ENCODE measurements at places on chromosomes 16 and 17.

- no peak for DNase-seq
These were observed 225.7 kb downstream of the CEP112 start for GRCh38 chr17:65966072-65966695.

- no peak for DNase-seq
These were observed 34.0 kb downstream of the RAB11FIP4 start for GRCh38 chr17:31425282-31426040.

DNA sequence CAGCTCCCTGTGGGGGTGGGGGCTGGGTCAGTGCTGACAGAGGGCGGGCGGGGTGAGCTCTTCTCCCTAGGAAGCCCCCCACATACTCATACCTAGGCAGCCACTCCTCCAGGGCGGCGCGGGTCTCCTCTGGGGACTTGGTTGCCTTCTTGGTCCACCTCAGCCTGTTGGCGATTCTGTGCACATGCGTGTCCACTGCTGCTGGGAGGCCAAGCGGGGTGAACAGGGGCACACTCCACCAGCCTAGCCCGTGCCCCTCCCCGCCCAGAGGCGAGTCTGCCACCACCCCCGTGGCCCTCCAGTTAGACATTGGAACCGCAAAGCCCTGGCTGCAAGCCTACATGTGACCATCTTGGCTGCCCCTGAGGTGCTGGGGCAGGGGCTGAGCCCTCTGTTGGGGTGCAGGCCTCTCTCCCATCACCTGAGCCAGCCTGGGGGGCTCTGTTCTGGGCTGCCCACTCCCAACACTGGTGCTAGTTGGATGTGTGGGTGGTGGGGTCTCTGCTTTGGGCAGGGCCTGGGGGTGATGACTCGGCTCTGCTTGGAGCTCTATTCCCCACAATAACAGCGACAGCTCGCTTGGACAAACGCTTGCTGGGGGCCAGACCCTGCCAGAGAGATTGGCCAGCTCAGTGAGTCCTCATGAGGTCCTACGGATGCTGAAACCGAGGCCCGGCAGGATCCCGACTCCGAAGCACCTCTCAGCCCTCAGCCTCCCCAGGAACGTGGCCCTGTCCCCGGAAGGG lies 7.4 kb downstream of the NTHL1 start:
- DNase-seq: no peak

- no peak for DNase-seq
These were observed 599 bp downstream of the TOP3A start for GRCh38 chr17:18314059-18314730.

GRCh38 chr17:17780922-17781590 lies 55.7 kb downstream of the SREBF1 start:
- no peak for DNase-seq

- no peak for DNase-seq
These were observed 116.5 kb downstream of the CLEC16A start for GRCh38 chr16:11060842-11061241.

DNA sequence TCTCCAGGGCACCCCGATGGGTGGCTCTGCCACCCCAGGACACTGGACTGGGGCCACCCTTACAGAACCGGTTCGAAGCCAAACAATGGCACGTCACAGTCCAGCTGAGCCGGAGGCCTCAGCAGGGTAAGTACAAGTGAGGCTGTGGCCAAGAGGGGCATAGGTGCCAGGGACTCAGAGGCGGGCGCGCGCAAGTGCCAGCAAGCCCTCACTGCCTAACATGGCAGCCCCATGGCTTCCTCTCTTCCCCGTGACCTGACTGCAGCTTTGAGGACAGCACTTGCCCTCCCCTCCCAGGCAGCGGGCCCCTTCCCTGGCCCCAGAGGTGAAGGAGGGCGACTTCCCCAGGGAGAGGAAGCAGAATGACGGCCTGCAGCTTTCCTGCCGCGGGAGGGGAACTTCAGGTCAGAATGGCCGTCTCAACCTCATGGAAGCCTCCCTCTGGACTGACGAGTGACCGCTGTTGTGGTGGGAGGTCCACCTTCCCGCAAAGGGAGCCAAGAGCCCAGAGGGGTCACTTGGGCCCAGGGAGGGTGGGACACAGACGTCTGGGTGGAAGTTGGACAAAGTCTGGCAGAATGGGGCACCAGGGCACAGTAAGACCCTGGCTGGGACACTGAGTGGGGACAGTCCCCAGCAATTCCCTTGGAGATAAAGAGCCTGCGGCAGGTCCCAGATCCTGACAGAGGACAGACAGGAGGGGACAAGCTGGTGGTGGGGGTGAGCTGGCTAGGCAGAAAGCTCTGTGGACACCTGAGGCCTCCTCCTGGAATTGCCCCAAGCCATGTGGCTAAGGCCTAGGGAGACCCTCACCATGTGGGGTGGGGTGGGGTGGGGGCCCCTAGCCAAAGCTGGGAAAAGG lies 52.1 kb upstream of the TOB1 start:
- no peak for DNase-seq

GRCh38 chr16:46629331-46630219 lies 8.4 kb upstream of the SHCBP1 start:
- peak; percentile 72 for DNase-seq

GRCh38 chr16:17776888-17777287 lies 306.1 kb upstream of the XYLT1 start:
- DNase-seq: no peak

DNA sequence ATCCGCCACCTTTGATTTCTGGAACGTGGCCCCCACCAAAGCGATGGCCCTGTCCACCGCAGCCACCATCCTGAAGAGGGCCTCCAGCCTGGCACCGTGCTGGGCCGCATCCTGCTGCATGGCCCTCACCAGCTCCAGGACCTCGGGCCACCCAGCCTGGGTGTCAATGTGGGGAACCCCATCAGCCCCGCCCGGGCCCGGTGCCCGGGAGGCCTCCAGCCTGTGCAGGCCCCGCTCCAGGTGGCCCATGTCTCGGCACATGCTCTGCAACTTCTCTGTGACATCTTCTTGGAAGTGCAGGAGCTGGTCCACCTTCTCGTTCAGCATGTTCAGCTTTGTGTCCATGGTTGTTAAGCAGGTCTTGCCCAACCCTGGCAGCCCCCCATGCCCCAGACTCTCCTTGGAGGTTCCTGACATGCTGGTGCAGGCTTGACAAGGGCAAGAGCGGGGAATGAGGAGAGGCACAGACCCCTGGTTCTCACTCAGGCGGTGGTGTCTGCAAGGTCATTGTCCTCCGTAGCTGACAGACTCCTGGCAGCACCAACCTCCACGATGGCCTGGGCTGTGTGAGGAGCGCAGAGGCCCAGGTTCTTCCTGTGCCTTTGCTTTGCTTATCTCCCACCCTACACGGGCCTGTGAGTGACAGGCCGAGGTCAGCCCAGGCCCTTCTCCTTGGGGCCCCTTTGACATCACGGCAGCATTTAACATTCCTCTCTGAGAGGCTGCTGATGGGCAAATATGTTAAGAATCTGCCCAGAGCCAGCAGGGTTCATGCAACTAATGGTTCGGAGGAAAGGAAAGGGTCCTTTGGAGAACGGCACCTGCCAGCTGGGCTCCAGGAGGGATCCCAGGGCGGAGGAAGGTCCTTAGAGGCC lies at the start of gene MYLK3:
Gene MYLK3, minus strand, starts transcription at position 568 of the 875 bp plus-strand sequence. Its CDS starts 151 bp downstream, at position 417.
- DNase-seq: no peak

DNA sequence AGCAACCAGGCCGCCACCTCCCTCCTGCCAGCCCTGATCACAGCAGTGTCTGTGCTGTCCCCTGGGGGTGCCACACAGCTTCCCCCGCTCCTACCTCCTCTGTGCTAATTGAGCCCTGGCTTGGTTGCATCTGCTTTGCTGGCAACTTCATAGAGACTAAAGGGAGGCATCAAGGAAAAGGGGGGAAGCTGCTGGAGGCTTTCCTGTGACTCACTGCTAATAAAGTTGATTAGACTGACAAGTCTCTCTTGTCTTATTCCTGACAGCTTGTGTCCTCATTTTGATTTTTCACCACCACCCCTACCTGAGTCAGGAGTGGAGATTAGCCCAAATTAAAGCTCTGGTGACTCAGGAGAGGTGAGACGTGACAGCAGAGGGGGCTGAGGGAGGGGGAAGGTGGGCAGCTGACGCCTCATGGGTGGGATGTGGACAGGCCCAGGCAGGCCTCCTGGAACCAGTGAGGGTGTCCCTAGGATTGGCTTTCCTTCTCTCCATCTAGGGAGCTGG lies 310.0 kb downstream of the CBLN1 start:
- peak; percentile 29 for DNase-seq

DNA sequence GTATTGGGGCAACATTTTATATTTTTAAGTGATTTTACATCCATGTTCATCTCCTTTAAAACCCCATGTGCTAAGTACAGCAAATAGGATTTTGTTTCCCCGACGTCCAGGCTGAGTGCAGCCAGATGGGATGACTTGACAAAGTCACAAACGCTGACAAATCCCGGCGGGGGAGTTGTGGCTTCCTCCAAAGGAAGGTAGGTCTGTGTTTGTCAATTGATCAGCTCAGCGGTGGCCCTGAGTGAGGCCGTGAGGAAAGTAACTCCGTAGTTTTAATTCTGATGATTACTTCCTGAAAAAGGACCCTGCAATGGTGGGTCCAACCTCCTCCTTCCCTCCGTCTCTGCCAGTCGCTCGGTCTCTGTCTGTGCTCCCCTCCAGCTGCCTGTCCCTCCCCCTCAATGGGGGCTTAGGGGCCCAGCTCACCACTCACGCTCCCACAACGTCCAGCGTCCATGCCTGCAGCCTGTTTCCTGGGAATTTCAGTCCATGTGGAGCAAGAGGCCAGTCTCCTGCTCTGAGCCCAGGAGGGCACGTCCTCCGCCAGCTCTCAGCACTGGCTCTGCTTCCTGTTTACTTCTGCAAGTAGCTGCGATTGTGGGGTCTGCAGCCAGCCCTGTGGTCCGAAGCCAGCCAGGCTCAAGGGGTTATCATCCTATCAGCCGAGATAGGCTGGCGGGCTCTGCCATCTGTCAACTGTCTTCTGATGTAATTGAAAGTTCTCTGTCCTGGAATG lies 209.4 kb upstream of the FOXF1 start:
- no peak for DNase-seq

DNA sequence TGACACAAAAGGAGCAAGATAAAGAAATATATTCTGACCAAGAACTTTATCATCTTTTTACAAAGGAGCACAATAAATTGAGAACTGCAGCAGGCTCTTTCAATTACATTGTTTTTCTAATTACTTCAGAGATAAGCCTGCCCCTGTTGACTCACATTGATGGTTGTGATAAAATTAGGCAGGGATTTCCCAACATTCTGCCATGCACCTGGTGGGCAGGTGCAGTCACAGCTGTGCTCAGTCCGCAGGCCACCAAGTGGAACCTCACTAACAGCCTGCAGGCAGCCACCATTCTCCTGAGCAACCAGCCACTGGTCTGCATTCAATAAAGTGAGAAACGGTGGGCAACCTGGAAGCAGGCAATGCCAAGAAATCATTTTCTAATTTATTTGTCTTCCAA lies 5.1 kb downstream of the FANCA start:
- no peak for DNase-seq

- DNase-seq: no peak
These were observed 36.7 kb downstream of the ARHGAP17 start for GRCh38 chr16:24978370-24978914.

DNA sequence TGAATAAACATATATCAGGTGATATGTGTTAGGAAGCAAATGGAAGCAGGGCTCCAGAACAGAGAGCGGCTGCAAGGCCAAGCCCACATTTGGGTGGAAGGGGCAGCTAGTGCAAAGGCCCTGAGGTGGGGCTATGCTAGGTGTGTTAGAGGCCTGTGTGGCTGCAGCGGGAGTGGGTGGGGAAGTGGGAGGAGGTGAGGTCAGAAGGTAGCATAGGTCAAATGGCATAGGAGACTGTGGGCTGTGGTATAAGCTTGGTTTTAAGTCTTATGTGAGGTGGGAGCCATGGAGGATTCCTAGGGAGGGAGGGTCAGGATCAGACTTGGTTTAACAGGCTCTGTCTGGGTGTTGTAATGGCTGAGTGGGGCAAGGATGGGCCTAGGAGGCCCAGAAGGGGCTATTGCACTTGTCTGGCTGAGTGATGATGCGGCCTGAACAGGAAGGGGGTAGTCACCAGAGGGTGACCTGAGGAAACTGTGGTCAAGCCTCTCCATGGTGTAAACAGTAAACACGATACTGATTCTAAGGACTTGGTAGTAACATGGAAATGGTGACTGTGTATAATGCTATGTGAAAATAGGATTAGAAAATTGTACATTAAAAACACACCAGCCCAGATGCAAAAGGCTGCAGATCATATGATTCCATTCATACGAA lies 31.1 kb downstream of the RAI1 start:
- peak; percentile 69 for DNase-seq

GRCh38 chr16:4510131-4510530 lies 28.4 kb downstream of the CDIP1 start:
- DNase-seq: no peak

GRCh38 chr16:74657870-74658642 lies 8.6 kb downstream of the RFWD3 start:
- no peak for DNase-seq

GRCh38 chr16:66373667-66374066 lies 7.2 kb downstream of the CDH5 start:
- DNase-seq: no peak

GRCh38 chr17:74780443-74781238 lies 4.5 kb upstream of the NAT9 start:
- DNase-seq: peak; percentile 29

GRCh38 chr17:21242026-21242697 lies 11.0 kb downstream of the NATD1 start:
- DNase-seq: peak; percentile 32

DNA sequence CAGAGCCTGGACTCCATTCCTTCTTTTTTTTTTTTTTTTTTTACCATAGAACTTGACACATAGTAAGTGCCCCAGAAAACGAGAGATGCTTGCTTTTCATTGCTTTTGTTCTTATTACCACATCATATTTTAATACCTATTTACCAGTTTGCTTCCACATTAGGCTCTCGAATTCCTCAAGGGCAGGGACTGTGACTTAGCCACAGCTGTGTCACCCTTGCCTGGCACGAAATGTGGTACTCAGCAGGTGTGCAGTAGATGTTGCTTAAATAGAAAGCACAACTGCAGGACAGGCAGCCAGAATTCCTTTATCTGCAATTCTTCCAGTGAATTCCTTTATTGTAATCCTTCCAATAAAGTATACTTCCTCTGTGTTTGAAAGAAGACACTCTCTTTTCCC lies 393.0 kb downstream of the HAPSTR1 start:
- DNase-seq: no peak

DNA sequence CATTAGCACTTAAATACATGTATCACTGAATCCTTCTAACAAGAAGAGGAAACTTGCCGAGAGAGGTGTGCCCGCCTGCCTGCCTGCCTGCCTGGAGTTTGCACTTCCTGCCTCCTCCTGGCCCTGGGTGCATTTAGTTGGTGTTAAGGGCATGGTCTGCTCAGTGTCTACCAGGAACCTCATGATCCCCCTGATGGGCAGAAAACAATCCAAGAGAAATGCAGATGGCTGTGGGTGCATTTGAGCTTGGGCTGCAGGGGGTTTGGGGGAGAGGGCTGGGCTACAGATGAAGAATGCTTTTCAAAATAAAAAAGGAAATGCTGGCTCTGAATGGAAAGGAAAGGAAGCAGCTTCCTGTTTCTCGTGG lies 10.1 kb downstream of the KSR1 start:
- DNase-seq: no peak

- DNase-seq: peak; percentile 72
These were observed 54.0 kb downstream of the MRM3 start for GRCh38 chr17:836151-836550.

All from AG08395 (cell line).